ENCODE measurements at places on chromosomes 1 and 21.

GRCh38 chr1:114468047-114468446, 43.0 kb downstream of the TRIM33 start:
- DNase-seq = no peak

DNA sequence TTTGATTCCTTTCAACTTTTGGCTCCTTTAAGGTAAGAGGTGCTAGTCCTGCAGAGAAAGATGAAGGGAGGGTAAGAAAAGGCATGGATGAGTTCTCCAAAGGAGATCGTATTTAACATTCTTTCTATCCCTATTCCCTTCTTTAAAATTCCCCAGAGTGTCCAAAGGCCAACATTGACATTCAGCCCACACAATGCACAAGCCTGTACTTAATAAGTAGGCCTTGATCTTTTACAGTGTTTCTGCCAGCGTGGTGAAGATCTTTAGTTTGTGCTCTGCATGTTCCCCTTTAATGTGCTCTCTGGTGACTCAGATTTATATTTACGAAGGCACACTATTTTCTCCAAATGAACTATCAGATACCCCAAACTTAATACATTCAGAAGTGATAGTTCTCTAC, 582.5 kb upstream of the RGS18 start:
- DNase-seq = no peak

DNA sequence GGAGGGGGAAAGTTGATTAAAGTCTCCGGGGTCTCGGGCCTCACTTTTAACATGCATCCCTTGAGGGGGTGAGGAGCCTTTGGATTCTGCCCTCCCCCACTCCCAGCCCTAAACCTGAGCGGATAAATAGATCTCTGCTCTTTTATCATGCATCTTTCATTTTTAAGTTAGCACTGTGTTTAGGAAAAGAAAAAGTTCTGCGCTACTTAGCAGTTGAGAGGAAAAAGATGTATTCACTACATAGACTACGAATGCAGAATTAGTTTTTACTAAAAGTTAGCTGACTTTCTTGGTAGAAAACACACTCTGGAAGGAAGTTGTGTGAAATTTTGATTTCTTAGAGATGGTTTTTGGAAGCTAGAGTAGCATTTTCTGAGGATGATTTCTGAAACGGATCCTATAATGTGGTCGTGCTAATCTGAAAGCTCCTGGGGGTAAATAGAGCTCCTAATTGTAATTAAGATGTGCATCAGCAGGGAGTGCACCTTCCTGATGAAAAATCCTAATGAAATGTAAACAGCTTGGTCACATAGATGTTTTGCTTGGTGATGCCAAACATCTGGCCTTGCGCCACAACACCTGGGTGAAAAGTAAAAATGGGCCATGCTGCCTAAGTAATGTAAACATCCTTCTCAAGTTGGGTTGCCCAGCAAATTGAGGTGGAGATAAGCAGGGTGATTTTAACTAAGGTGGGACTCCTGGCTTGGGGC, 1.8 kb downstream of the ROR1 start:
- no peak for DNase-seq

GRCh38 chr1:165215676-165216075, 140.8 kb downstream of the LMX1A start:
- DNase-seq = no peak

DNA sequence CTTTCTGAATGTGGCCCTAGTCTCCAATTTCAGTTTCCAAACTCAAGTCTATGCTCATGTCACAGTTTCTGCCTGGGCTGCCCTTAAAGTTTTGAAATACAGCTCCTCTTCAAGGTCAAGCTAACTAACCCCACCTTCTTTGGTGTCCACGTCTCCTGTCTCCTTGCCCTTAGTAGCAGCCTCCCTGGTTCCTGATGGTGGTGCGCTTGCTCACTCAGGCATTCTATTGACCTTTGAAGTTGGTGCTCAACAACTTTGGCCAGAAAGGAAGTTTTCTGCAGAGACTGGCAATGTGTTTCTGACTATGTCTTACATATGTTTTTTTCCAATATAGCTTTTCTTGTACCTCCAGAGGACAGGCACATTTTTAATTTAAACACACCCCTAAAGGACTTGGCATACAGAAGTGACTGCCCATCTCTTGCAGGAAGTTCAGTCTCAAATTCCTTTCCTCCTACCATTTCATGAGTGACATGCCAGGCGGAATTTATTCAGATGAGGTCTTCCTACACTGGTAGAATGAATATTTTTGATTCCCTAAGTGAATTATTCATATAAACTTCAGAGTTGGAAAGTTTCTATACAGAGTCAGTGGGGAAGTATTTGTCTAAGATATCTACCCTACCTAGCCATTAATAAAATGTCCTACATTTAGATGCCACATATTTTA, 364.3 kb upstream of the USP24 start:
- DNase-seq = no peak
